ENCODE measurements at places on chromosomes 16 and 17.

DNA sequence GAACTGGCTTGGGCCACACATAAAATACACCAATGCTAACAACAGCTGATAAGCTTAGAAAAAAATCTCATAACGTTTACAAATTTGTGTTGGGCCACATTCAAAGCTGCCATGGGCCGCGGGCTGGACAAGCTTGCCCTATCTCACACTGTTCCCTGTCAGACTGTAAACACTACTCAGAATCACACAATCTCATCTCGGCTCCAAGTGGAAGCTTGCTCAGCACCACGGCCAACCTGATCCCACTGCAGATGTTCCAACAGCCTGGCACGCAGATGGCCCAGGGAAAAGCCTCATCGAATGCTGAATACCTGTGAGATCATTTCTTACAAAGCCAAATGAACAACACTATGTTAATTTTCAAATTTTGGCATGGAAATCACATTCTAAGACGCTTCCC lies 125.8 kb downstream of the ANKRD11 start:
- DNase-seq: no peak

- DNase-seq: no peak
Observed at GRCh38 chr16:77788181-77789084, at the start of gene VAT1L. TSS of gene VAT1L (plus strand) at chr16:77788564. CDS start at chr16:77788683, 119 bp downstream.

DNA sequence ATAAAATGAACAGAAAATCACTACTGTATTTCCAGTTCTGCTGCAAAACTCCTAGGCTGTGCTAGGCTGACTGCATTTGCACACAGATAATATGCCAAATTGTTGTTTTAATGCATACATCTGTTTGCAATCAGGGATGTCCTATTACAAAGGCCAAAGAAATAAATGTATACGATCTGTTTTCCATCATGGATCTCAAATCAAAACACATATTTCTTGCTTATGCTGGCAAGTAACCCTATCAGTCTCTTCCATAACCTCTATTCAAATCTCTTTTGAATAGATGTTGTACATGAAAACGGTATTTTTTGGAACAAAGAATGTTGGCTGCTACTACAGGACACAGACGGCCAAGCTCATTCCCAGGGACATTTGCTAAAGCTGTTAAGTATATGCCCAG lies 56.6 kb downstream of the DUSP14 start:
- DNase-seq: no peak

DNA sequence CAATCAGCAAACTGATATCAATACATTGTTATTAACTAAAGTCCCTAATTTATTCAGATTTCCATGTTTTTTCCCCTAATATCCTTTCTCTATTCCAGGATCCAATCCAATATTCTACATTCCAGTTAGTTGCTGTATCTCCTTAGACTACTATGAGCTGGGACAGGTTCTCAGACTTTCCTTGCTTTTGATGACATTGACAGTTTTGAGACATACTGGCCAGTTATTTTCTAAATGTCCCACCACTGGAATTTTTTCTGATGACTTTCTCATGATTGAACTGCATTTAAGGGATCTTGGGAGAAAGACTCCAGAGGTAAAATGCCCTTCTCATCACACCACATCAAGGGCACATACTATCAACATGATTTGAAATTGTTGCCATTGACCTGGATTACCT lies 177.1 kb upstream of the MAF start:
- no peak for DNase-seq

- no peak for DNase-seq
Observed at GRCh38 chr17:19390951-19391350, 4.0 kb upstream of the MFAP4 start.

GRCh38 chr17:63262751-63263476 lies 183.2 kb downstream of the CYB561 start:
- no peak for DNase-seq

DNA sequence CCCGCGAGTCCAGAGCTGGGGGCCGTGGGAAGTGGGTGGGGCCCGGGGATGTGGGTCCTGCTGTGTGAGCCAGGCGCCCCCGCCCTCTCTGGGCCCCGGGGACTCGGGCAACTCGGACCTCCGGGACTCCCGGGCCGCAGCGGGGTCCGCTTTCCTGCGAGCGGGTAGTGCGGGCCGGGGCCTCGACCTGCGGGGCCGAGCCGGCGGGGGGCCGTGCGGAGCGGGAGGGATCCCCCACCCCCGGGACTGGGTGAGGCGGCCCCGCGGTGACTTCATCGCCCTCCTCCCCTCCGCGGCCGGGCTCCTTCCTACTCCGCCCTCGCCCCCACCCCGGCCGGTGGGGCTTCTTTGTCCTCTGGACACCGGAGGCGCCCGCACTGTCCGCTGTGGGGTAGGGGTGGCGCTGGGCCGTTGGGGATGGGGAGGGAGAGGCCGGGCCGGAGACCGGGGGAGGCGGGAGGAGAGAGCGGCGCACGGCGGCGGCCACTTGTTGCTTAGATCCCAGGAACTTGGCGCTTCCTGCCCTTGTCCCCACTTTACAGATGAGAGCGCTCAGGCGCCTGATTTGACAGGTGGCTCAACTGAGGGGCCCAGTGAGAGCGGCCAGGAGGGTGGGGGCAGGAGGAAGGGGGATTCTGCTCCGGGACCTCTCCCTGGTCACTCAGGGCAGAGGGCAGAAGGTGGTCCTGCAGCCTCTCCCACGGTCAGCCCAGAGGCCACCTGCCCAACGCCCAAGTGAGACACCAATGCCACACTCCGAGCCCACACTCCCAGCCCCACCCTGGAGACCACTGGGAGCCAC lies 874 bp downstream of the CMTM3 start:
- DNase-seq: peak; percentile 42

DNA sequence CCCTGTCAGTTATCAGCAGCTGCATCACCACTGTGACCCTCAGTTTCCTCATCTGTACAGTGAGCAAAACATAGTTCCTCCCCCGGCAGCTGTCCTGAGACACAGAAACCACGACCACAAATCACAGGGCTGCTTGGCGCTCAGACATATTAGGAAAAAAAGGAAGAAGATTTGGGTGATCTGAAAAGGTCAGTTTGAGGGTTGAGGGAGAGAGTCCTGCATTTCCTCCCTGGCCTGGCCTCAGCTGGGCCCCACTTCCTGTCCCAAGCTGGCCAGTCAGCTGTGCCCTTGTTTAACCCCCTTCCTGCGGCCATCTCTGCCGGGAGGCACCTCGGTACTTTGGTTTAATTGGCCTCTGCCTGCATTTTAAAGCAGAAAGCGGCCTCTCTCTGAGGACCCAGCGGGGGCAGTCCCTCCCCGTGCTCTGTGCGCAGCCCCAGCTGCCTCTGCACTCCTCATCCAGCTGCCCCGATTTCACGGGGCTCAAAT lies 24.0 kb upstream of the CIBAR2 start:
- no peak for DNase-seq

- DNase-seq: no peak
Observed at GRCh38 chr17:31134576-31134975, 39.8 kb downstream of the NF1 start.

GRCh38 chr17:4768298-4768697 lies 3.4 kb upstream of the TM4SF5 start:
- no peak for DNase-seq

GRCh38 chr16:27551036-27551435 lies 1.1 kb downstream of the KATNIP start:
- no peak for DNase-seq

DNA sequence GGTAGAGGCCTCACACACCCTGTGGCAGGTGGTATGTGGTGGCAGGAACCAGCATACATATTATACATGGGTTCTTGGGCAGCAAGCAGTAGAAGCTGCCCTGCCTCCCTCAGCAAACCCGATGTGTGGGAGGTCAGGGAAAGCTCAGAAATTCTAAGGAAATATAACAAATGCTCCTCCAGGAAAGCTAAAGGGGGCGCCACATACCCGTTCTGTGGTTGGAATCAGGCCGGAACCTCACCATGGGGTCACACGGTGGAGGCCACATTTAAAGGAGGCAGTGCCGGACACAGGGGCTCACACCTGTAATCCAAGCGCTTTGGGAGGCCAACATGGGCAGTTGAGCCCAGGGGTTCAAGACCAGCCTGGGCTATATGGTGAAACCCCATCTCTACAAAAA lies 12.4 kb upstream of the KATNB1 start:
- peak; percentile 50 for DNase-seq

GRCh38 chr17:37174205-37174604 lies 201.6 kb upstream of the C17orf78 start:
- peak; percentile 20 for DNase-seq

DNA sequence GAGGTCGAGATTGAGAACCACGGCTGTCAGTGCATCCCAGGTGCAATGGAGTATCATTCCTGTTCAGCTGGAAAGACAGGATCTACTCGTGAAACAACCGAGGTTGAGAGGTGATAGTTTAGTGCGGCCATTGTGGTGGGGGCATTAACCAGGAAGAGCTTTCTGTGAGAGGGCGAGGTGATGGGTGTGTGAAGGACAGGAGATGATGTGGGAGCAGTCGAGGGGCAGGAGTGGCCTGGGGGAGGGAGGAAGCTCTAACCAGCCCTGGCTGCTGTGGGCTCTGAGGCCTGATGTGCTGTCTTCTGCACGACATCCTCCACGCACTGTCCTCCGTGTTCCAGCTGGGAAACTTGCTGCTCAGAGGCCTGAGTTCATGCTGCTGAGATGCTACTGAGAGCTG lies 22.0 kb downstream of the GOSR2 start:
- DNase-seq: no peak

- no peak for DNase-seq
Observed at GRCh38 chr16:1097800-1098199, 1.8 kb upstream of the C1QTNF8 start.

DNA sequence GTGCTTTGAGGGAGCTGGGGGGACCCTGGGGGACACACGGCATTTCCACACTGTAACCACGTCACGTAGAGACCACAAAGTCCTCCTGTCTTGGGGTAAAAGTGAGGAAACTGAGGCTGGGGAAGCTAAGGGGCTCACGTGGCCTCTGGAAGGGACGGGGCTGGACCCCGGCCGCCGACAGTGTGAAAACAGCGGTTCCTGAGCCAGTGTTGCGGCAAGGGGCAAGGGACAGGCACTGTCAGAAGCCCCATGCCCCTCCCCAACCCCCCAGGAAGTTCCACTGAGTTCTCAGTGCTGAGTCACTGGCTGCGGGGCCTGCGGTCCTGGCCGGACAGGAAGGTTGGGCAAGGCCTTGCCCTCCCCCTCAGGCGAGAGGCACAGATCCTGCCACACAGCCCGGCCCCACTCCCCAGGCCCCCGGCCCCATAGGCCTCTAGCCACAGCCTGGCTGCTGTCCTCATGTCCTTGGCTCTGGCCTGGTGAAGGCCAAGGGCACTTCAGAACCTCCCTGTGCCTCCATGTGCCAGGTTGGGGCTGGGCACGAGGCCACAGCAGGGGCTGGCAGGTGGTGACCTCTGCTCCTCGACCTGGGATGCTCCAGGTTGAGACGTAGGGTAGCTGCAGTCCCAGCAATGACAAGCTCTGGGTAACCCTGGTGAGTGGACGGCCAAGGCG lies 5.0 kb upstream of the CCDC57 start:
- DNase-seq: no peak

GRCh38 chr17:44557651-44558285 lies 484 bp downstream of the FZD2 start:
- DNase-seq: no peak

GRCh38 chr17:7867881-7868329 lies 10.1 kb downstream of the CYB5D1 start:
- DNase-seq: no peak

DNA sequence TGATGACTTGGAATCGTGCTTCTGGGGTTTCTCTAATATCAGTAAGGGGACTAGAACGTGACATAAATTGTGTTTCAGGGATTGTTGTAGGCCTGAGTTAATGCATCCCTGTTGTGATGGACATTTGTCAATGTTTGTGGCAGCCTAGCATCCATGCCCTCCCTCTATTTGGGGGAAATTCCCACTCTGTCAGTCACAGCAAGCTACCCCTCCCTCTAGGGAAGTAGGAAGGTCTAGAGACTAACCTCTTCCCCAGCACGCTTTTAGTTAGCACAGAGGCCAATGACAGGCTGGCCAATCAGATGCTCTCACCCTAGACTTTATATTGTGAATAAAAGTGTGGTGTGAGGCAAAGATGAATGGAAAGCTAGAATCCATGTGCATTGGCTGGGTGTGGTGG lies 32.4 kb upstream of the NF1 start:
- DNase-seq: no peak
